ENCODE measurements at places on chromosomes 7 and 10.

DNA sequence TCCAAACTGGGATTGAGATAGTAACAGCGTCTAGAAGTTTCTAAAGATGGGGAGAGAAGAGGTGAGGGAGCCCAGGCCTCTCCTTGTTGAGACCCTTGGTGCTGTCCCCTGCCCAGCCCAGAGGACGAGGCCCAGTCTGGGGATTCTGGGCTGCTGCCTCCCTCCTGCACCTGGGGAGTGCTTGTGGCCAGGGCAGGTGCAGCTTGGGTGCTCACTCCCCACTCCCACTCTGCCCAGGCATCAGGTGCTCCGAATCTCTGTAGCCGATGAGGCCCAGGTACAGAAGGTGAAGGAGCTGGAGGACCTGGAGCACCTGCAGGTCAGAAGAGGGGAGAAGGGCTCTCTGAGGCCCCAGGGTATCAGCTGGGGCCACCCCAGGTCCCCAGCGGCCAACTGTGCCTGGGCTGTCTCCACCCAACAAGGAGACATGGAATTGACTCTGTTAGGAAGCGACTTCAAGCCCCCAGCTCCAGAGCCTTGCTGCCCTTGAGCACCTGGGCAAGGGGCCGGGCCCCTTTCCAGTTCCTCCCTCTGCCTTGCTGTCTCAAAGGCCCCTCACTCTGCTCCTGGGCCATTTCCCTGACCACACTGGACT, 664 bp downstream of the CPA1 start:
- DNase-seq: no peak

GRCh38 chr10:96636551-96636950, 49.7 kb upstream of the TM9SF3 start:
- peak; percentile 35 for DNase-seq

DNA sequence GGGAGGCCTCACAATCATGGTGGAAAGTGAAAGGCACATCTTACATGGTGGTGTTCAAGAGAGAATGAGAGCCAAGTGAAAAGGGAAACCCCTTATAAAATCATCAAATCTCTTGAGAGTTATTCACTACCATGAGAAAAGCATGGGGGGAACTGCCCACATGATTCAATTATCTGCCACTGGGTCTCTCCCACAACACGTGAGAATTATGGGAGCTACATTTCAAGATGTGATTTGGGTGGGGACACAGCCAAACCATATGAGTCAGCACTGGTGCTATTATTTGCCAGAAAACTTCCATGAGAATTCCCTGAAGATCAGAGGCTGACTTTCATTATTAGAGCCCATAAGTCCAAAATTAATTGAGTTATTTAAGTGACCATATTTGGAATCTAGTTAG, 1001.2 kb upstream of the POT1 start:
- no peak for DNase-seq

GRCh38 chr7:5541087-5541992, 117.7 kb upstream of the TNRC18 start:
- no peak for DNase-seq

DNA sequence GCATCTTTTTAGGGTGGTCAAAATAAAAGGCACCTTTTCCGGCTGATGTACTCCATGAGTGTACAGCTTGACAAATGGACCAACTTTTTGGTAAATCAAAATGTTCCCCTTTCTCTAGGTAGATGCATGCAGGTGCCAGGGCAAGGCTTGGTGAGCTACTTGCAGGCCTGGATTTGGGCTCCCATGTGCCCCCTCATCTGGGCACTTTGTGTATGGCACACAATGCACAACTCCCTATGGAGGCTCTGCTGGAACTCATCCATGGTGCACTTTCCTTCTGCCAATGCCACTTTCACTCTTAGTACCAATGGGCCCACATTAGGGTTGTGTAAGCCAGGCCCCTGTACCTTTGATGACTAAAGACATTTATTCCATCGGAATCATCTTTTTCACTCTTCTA, 300.8 kb downstream of the SDHAF3 start:
- no peak for DNase-seq

DNA sequence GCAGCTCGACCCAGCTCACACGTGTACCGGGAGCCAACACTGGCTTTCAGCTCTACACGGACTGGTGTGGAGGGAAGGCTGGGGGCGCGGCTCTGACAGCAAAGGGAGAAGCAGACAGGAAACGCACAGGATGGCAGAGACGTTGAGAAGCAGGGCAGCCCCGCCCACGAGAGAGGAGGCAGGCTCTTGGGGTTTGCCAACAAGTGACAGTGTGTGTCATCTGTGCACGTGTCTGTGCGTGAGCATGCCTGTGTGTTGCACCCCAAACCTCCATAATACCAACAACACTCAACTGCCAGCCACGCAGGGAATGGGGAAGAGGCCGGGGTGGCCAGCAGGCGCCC, 64.4 kb upstream of the PDGFA start:
- no peak for DNase-seq

DNA sequence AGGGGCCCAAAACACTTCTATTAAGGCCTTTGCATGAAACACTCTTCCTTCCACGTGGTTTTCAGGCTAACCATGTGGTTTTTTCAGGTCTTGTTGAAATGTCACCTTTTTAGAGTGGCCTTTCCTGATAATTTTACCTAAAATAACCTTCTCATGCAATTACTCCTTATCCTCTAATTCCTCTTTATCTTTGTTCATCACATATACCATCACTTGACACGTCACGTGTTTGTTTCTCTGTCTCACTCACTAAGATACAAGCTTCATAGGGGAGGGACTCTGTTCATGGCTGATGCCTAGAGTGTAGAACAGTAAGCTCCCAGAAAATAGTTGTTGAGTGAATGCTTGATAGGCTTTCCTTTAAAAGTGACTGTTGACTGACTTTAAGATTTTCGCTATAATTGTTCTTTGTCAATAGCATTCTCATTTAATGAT, 63.7 kb downstream of the ST7 start:
- DNase-seq: no peak
